ENCODE measurements at places on chromosomes 2 and 18.
A peak's percentile ranks its signal among the peaks of the same experiment; 100 is the strongest.

DNA sequence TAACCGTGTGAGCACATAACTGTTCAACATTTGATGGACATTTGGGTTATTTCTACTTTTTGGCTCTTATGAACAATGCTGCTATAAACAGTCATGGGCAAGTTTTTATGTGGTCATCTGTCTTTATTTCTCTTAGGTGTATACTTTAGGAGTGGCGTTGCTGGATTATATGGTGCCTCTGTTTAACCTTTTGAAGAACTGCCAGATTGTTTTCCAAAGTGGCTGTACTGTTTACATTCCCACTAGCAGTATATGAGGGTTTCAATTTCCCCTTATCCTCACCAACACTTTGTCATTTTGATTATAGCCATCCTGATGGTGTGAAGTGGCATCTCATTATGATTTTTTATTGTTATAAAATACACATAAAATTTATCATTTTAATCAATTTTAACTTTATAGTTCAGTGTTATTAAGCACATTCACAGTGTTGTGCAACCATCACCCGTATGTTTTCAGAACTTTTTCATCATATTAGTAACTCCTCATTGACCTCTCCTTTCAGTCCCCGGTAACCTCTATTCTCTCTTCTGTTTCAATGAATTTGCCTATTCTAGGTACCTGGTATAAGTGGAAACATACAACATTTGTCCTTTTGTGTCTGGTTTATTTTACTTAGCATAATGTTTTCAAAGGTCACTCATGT, 55.4 kb downstream of the EML4 start:
- no peak for DNase-seq

GRCh38 chr2:66464930-66465637, 30.2 kb downstream of the MEIS1 start:
- DNase-seq: no peak

DNA sequence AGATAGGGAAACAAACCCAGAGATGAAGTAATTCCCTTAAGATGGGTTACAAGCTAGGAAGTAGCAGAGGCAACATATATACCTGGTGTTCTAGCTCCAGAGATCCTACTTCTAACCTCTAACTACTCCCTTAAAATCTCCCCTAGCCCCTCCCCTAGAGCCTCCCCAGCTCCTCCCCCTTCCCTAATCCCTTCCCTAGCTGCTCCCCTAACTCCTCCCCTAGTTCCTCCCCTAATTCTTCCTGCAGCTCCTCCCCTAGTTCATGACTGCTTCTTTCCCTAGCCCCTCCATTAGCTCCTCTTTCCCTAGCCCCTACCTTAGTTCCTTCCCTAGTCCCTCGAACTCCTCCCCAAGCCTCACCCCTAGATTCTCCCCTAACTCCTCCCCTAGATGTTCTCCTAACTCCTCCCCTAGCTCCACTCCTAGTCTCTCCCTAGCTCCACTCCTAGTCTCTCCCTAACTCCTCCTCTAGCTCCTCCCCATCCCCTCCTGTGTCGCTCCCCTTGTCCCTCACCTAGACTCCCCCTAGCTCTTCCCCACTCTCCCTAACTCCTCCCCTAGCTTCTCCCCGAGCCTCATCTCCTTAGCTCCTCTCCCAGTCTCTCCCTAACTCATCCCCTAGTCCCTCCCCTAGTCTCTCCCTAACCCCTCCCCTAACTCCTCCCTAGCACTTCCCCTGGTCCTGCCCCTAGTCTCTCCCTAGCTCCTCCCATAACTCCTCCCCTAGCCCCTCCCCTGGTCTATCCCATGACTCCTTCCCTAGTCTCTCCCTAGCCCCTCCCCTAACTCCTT, 108.9 kb downstream of the CD226 start:
- DNase-seq: peak; percentile 59

DNA sequence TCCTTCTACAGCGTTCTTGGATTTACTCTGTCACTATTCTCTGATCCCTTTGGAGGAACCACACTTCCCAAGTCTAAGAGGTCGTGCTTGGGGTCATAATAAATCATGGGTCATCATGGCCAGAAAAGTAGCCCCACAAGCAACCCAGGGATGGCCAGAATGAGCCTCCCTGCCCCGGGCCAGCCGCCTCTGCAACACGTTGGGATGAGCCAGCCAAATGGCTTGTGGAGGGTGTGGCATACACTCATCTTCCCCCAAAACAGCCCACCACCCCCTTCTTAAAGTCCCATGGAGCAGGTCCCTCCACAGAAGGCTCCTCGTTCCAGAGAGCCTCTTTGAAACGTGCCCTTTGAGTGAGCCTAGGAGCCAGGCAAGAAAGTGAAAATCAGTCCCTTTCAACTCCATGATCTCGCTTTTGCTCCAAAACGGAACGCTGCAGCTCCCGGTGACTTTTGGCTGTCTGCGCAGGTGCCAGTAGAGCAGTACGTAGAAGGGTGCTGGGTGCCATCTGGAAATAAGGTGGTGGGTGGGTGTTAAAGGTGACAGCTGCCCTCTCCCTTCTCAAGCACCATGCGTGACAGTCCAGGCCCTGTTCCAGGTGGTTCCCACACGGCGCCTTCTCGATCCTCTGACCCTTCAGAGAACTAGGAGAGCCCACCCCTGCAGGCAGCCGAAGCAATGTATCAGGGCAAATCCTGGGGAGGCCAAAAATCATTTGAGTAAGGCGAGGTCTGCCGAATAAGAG, 48.5 kb upstream of the FOSL2 start:
- no peak for DNase-seq

DNA sequence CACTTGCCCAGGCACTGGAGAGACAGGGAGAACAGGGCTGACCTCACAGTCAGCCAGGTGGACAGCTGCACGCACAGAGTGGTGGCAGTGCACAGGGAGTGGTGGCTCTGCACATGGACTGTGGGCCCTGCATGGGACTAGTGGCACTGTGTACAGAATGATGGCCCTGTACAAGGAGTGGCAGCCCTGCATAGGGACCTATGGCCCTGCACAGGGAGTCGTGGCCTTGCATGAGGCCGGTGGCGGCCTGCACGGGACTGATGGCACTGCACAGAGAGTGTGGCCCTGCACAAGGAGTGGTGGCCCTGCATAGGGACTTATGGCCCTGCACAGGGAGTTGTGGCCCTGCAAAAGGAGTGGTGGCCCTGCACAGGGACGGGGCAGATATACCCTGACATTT, 19.1 kb upstream of the STEAP3 start:
- no peak for DNase-seq

- DNase-seq: no peak
Measured at GRCh38 chr2:16464641-16465040, 201.0 kb downstream of the CYRIA start.

GRCh38 chr2:69089998-69090397, 77.0 kb downstream of the ANTXR1 start:
- no peak for DNase-seq

- peak; percentile 42 for DNase-seq
Measured at GRCh38 chr18:9353596-9353995, 19.0 kb downstream of the TWSG1 start.

GRCh38 chr2:134039912-134040581, 213.8 kb upstream of the MGAT5 start:
- DNase-seq: no peak

DNA sequence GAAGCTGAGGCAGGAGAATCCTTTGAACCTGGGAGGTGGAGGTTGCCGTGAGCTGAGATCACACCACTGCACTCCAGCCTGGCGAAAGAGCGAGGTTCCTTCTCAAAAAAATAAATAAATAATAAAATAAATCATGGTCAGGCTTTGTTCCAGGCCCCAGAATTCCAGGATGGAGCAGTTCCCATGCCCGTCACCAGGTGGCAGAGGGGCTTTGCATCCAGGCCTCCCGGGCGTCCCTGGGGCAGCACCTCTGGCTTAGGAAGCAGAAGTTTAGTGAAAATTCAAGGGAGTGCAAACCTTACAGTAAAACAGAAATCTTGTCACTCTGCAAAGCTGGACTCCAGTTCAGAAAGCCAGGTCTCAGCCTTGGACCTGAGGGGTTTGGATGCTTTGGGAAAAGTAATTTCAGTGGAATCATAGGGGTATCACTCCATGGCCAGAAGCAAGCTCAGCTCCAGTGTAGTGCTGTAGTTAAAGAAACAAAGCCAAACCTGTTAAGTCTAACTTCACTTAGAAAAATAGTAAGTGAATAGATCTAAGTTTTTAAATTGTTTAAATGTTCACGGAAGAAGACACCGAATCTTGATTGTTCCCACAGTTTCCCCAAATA, 512.7 kb downstream of the CMPK2 start:
- DNase-seq: no peak

GRCh38 chr18:43917520-43917919, 640.2 kb upstream of the SYT4 start:
- no peak for DNase-seq

DNA sequence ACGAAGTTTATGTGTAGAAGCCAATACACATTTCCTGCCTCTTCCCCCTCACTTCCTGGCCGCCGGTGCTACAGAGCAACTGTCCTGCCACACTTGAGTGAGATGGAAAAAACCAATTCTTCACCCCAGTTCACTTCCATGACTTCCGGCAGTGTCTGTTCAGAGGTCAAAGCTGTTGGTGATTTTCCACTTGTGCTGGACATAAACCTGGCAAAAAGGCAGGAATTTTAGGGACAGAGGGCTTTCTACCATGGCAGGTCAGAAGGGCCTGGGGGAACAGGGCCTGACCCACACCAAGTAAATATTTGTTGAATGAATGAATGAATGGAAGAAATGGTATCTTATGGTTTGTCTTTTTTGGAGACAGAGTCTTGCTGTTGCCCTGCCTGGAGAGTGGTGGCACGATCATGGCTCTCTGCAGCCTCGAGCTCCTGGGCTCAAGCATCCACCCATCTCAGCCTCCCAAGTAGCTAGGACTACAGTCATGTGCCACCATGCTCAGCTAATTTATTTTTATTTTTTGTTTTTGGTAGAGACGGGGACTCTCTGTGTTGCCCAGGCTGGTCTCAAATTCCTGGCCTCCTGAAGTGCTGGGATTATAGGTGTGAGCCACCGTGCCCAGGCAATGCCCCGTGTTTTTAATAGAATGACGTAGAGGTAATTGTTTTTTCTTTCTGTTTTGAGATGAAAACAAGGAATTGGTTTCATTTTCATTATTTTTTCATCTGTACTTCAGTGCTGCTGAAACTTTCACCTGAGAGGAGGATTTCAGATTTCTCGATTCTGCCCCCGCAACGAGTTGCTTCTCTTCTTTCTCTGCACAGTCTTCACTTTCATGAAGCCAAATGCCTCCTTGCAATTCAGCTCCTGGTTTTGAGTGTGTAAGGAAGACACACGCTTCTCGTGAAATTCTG, 48.0 kb upstream of the LPIN2 start:
- no peak for DNase-seq

DNA sequence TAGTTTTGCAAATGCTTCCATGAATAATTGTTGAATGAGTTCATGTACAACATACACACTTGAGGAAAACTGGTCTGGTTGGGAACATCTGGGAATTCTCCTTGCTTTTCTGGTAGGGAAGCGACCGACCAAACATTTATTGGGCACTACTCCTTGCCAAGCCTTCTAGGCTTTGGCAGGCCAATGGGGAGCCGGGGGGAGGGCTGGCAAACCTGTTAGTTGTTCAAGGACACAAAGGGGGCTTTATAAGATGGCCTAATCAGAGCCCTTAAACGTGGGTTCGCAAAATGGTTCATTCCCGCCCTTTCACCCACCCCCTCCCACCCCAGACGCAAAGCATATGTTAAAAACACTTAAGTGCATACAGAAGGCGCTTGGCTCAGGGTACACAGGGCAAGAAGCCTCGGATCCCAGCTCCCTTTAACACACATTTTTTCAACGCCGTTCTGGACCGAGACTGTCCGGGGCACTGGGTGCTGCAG, 844 bp upstream of the VSNL1 start:
- no peak for DNase-seq

DNA sequence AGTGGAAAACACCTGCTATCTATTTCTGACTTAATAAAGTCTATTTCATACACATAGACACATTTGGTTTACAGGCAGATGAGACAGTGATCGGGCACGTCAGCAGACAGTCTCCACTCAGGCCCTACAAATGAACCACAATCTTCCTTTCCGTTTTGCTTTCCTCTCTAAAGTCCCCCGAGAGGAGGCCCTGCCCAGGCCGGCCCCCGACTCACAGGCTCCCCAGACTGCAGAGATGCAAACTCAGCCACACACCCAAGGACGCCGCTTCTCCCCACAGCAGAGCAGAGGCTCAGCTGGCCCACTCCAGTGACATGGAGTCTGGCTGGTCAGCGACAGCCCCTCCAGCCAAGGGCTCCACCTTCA, 9.3 kb upstream of the MTERF4 start:
- DNase-seq: no peak

DNA sequence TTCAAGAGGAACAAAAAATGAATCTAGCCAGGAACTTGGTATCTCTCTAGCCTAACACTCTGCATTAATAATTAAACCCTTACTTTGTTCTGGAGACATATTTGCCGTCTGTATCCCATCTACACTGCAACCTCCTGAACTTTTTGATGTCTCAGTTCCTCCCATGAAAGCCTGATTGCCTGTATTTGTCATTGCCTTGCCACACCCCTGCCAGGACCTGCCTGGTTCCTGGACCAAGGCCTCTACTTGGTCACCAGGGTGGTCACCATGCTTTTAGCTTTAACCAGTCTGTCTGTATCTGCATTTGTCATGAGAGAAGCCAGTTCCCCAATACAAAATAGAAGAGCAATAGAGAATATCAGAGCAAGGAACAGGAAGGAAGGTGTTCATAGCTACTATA, 58.8 kb upstream of the NOL4 start:
- no peak for DNase-seq

DNA sequence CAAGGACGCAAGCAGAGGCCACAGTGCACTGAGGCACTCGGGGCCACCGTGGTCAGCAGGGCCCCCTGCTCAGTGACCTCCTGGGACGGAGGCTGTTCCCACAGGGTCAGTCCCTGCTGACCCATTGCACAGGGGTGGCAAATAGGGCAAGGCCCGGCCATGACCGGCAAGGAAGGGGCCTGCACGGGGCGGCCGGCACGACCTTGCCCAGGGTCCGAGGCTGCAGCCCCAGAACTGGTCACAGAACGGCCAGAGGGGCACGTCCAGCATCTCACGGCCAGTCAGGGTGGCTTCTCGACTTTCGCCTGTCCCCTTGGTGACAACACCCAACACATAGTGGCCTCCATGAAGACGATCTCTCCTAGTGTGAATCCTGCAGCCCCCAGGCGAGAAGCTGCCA, 27.6 kb upstream of the OTOS start:
- DNase-seq: no peak

GRCh38 chr2:221767106-221768012, 195.3 kb upstream of the EPHA4 start:
- no peak for DNase-seq

GRCh38 chr18:2134364-2134763, 436.9 kb downstream of the METTL4 start:
- DNase-seq: no peak

GRCh38 chr18:55856229-55856628, 268.2 kb upstream of the TCF4 start:
- no peak for DNase-seq

- no peak for DNase-seq
Measured at GRCh38 chr2:207165121-207166038, at the start of gene KLF7. KLF7 (minus strand) TSS chr2:207165948; CDS start chr2:207165568, 380 bp downstream.

DNA sequence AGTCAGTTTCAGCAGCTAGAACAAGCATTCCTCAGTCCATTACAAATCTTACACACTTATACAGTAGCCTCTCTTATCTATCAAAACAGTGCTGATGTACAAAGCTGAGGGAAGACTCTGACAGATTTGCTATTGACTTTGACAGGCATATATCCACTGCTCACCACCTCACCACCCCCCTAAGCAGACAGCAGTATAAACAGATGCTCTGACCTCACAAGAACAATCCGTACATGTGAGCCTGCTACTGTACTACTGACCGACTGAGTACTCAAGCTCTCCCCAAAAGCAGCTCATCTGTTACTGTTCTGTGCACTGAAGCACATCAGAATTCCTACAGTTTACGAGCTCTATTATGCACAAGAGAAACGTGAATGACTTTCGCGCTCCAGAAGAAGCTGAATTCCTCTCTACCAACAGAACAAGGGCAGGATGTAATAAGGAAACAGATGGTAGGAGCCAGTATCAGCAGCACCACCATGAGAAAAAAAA, 95.6 kb upstream of the PDE1A start:
- DNase-seq: no peak
